Kasumi-1 (cell line): ENCODE measurements at places on chromosomes 2 and 18.

DNA sequence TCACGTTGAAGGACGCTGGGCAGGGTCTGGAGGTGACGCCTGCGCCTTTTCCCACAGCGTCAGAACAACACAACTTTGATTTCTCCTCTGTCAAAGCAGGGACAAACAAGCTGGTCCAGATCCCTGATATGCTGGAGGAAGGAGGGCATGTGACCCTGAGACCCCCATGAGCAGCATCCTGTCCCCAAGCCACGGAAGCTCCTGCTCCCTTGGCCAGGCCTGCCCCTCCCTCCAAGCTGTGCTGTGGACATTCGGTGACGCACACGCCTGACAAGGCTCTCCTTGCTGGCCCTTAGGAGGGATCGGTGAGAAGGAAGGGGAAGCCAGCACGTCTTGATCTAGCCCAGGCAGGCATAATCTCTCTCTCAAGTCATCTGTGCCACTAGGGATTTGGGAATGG is 11.3 kb downstream of the MLPH start:
- no peak for DNase-seq

DNA sequence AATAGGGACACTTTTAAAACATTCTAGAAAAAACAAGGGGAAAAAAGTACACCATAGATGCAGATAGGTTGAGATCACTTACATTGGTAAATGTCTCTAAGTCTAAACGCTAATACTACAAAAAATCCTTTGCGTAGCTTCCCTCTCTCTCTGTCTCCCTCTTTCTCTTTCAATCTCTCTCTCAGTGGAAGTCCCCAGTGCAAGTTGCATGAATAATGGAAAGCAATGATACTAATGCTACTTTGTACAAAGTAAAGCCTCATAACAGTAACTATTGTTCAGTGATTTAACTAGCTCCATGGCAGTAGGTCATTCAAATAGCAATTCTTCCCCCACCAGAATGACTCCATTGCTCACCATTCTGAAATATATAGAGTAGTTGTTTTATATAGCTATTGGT is 12.8 kb downstream of the MEIS1 start:
- no peak for DNase-seq

DNA sequence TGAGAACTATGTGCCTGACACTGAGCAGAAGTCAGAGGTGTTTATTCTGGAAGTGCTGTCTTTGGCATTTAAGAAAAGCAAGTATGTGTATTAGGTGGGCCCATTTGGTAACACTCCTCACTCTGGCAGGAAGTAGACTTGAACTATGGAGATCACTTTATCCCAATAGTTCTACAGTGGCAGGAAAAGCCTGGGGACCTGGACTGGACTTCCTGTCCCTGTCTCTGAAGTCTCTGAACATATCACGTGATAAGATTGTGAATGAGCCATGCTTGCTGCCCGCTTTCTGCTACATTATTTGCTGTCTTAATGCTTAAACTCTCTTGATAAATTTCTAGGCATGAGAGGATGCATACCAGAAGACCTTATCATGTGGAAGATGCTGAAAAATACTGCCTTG is 203.7 kb downstream of the MYO3B start:
- DNase-seq, result no peak

DNA sequence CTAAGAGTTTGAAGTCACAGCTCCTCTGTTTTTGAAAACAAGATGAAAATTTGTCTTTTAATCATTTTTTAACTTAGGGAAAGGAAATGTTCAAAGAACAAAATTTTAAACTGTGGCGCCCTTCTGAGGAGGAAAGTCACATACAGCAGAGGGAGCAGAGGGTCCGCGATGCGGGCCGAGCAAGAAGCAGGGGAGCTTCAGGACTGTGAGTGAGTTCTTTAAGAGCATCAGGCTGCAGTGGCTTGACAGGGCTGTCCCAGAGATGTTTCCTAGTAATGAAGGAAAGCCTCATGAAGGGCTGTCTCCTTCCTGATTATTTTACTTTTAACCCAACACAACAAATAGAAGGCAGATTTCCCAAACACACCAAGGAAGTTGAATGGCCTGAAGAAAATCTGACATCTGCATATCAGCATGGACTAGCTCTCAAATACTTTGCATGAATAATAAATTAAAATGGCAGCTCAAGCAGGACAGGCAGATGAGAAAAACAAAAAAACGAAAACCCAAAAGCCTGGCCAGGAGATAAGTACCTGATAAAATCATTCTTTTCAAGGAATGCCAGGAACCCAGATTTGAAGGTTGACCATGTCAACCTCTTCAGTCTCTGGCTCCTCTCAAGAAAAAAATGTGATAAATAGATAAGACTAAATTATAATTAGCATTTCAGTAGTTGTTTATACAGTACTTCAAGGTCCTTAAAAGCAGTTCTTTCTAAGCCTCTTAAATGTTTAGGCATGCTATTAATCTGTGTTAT is 60.8 kb downstream of the SLC40A1 start:
- DNase-seq, result no peak

DNA sequence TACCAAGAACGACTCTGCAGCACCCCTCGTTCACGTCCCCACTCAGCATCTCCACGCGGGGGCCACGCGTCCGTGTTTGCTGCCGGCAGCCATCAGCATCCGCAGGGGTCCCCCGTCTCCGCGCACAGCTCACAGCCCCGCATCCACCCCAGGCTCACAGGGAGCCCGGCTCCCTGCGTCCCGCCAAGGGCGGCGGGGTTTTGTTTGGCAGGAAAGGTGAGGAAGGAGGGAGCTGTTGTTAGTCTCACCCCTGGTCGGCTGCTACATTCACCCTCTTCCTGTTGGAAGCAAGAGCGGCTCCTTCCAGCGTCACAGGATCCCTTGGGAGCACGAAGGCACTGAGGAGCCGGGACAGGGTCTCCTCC is 131.0 kb upstream of the CTDP1 start:
- DNase-seq, result no peak

DNA sequence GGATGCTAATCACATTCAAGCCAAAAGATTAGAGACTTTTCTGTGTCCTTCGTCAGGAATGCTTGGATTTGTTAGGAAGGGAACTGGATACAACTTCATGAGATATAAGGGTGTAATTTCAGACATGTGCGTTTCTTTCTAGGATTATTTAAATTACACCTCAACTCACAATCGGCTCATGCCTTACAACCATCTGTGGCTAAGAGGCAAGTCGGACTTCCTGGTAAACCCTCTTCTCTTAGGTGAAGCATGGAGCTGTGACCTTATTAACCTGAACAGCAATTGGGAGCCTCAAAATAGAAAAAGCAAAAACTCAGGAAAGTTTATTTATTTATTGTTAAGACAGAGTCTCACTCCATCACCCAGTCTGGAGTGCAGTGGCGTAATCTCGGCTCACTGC is 61.8 kb downstream of the SEMA4F start:
- no peak for DNase-seq

- DNase-seq, result peak; percentile 76
These were observed 81.5 kb downstream of the PRPF40A start for GRCh38 chr2:152635635-152636298.

- no peak for DNase-seq
These were observed 75.6 kb downstream of the COA5 start for GRCh38 chr2:98532756-98533155.

GRCh38 chr18:75216212-75216910 is 5.8 kb downstream of the TSHZ1 start:
- DNase-seq, result no peak
